ENCODE measurements at places on chromosomes 16 and 17.

DNA sequence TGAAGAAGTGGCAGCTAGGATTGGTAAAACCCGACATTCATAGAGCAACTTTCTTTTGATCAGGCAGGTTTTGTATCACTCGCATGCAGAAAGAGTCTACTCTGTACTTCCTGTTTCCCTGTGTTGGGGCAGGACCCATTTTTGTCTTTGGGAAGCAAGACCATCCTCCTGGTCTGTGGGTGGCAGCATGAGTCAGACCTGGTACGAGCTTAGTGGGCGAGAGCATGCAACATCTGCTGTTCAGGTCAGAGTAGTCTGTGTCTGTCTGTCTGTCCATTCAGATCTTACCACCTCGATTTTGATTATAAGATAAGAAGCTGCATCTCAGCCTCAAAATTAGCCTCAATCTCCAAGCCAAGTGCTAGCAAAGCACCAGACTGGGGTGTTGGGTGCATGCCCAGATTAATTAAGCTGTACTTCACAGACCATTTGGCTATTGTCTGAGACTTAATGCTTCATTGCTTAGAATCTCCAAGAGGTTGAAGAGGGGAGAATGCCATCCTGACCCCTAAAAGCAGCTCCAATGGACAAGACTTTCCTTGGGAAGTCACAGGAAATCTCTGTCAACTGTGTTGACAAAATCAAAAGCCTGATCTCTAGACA lies 110.9 kb downstream of the XYLT1 start:
- no peak for DNase-seq

- DNase-seq = no peak
These were observed 67.4 kb downstream of the KANSL1 start for GRCh38 chr17:46125831-46126230.

DNA sequence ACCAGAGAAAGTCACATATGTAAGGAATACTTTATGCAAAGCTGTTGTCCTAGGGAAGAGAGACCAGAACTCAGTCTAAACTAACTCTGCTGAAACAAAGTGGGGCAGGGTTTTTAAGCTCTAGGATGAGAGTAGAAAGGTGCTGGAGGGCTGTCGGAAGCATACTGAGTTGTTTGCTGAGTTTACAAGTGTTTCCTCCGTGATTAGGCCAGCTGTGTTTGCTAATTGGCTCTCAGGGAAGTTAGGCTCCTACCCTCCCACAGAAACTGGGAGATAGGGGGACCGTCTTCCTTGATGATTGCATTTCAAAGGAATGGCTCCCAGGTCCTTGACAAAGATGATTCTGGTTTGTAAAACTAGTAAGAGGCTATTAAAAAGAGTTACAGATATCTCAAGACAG lies 24.4 kb upstream of the CRYM start:
- no peak for DNase-seq

DNA sequence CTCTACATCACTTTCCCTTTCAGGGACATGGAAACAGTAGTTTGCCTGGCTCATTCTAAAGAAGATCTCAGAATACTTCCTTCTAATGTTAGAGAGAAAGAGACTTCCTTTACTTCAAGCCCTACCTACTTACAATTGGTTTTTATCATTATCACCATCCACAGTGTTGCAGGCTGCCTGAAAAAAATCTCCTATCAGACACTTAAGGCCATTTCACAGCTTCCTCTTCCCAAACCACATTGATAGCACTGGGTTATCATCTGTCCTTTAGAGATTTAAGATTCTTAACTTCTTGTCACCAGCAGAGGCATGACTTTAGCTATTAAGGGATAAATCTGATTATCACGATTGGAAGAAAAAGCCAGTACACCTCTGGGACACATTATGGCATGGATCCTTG lies 178.5 kb upstream of the TBX2 start:
- DNase-seq = no peak
